Myometrial cell (primary cell): ENCODE measurements at places on chromosomes 7 and 10. TPM values are rescaled to one million over a fixed set of nuclear protein-coding genes. Genes with fewer than 3 reads are reported as not detected.

The MRLN gene
- not detected in 2 replicates for total RNA-seq

The CACNA2D1 gene
- total RNA-seq, result 12.8 and 13.3 TPM in 2 replicates

The ASB10 gene
- total RNA-seq, result not detected in 2 replicates

The AKR1C8 gene
- not detected in 2 replicates for total RNA-seq

The ADAM22 gene
- under 0.01 and 0.18 TPM in 2 replicates for total RNA-seq

The VENTX gene
- total RNA-seq, result not detected in 2 replicates

The KLHL7 gene
- total RNA-seq, result 34.9 and 43.6 TPM in 2 replicates
